ENCODE measurements at places on chromosomes 6 and 20. TPM values are rescaled to one million over a fixed set of nuclear protein-coding genes. Genes with fewer than 3 reads are reported as not detected.

The RHAG gene
- total RNA-seq = 0.23 TPM

The SLC26A8 gene
- not detected for total RNA-seq

The NNAT gene
- not detected for total RNA-seq

The COL19A1 gene
- total RNA-seq = not detected

The KIF25 gene
- 0.44 TPM for total RNA-seq

The HSPA12B gene
- total RNA-seq = 0.21 TPM

DNA sequence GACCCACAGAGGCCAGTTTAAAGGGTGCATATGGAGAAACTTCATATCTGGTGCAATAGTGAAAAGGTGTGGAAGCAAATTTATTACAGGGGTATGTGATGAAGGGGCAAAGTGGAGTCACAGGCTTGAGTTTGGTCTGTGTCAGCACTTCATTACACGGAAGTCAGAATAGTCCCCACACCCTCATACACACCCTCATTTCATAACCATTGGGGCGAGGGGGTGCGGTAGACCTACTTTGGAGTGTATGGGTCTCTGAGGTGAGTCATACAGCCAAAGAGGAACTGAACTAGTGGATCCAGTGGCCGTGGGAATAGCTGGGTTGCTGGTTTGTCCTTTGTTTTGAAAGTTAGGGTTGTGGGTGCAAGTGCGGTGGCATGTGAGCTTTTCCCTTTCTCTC is 3.3 kb downstream of the TM9SF4 start:
- H3K36me3 ChIP-seq = no peaks in the 10 kb centered on the region
- no peak overlapping the region for H3K4me3 ChIP-seq
- no peaks in the 10 kb centered on the region for H3K27me3 ChIP-seq

GRCh38 chr6:26087284-26088115 is at the start of gene HFE:
Gene HFE, plus strand, starts transcription at chr6:26087429. Its CDS starts 12 bp downstream, at chr6:26087441.
- H3K4me3 ChIP-seq = peak within 1 kb of the TSS; percentile 61
- H3K27ac ChIP-seq = peak within 1 kb of the TSS; percentile 96
- H3K27me3 ChIP-seq = no peaks in the 10 kb centered on the region
- H3K36me3 ChIP-seq = no peaks in the 10 kb centered on the region
- H3K4me1 ChIP-seq = peaks cover 17% of the 10 kb centered on the region
- no peak for DNase-seq

DNA sequence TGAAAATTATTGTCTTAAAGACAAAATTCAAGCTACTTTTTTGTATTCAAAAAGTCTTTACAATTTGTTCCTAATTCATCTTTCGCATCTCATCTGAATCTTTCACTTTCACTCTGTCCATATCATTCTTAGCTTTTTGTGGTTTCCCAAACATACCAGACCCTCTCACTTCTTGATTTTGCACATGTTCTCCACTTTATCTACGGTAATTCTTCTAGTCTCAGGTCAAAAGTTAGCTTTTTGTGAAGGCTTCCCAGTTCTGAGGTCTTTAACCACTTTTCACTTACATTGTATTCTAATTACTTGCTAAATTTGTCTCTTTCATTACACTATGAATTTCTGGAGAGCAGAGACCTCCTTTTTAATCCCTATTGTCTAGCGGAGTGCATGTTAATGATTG is 34.6 kb upstream of the EPHA7 start:
- no peaks in the 10 kb centered on the region for H3K27me3 ChIP-seq
- H3K4me3 ChIP-seq = no peak overlapping the region
- DNase-seq = no peak

DNA sequence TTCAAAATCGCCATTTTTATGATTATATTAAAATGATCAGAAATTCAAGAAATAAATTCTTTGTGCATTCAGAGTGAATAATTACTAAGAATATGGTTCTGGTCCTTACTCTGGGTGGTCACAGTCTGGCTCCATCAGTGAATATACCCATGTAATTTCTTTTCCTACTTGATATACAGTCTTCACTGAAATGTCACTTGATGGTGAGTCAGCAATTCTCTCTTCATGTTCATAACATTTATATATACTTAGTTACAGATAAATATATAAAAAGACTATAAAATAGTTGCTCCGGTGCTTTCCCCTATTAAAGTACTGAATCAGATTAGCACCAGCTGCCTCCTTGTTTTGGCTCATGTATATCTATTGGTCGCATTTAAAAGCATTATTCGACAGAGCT is 56.4 kb upstream of the MTRF1L start:
- no peaks in the 10 kb centered on the region for H3K27me3 ChIP-seq
- H3K4me1 ChIP-seq = no peaks in the 10 kb centered on the region
- H3K27ac ChIP-seq = no peak overlapping the region
- no peaks in the 10 kb centered on the region for H3K36me3 ChIP-seq

DNA sequence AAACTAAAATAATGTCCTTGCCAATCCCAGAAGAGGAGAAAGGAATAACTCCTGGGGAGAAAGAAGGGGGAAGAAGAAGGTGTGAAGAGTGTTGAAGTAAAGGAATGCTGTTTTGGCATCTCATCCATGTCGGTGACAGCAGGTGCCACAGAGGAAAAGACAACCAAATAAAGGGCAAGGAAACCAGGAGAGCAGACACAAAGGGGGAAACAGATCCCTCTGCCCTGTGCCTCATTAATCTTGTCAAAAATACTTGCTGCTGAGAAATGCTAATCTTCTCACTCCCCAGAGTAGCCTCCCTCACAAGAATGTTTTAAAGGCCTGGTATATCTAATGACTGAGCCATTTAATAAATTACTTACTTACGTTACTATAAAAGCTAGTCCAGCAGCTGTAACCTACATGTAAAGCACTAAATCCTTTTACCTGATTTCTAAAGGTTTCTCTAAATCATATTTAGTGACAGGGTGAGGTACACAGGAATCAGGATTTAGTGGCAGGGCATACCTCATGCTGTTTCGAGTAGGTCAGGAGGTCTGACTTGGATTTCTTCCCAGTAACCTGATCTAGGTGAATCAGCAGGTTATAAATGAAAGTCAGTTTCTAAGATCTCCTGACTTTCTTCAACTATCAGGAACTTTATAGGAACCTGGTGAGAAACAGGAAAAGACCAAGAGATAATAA is 377.1 kb downstream of the CENPW start:
- DNase-seq = no peak
- no peaks in the 10 kb centered on the region for H3K36me3 ChIP-seq
- H3K4me1 ChIP-seq = no peaks in the 10 kb centered on the region
- no peak overlapping the region for H3K4me3 ChIP-seq
- no peak overlapping the region for H3K27ac ChIP-seq

- no peaks in the 10 kb centered on the region for H3K27me3 ChIP-seq
- DNase-seq = no peak
- H3K27ac ChIP-seq = no peak overlapping the region
- no peak overlapping the region for H3K4me3 ChIP-seq
Observed at GRCh38 chr6:133724726-133725125, 164.2 kb upstream of the TCF21 start.

GRCh38 chr20:19750907-19751636 is 7.0 kb upstream of the RIN2 start:
- H3K4me3 ChIP-seq = no peak overlapping the region
- H3K27ac ChIP-seq = no peak overlapping the region
- no peak for DNase-seq

GRCh38 chr20:46333161-46333991 is 25.1 kb upstream of the CDH22 start:
- H3K36me3 ChIP-seq = no peaks in the 10 kb centered on the region

DNA sequence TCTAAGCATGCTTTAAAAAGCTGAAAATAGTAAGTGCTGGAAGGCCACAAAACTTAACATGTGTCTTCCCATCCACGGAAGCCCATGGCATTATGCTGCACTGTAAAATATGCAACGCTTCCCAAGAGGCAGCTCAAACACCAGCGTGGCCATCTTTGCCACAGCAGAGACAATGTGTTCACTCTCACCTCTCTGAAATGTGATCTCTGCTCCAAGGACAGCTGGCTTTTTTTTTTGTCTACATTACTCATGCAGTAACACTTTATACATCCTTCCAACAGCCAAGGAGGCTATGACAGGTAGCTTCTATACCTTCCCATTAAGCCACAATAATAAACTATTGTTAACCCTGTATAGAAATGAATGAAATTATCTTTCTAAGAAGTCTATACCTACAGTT is 49.2 kb downstream of the BLOC1S5 start:
- no peaks in the 10 kb centered on the region for H3K36me3 ChIP-seq
- no peak overlapping the region for H3K4me3 ChIP-seq
- H3K4me1 ChIP-seq = no peaks in the 10 kb centered on the region

DNA sequence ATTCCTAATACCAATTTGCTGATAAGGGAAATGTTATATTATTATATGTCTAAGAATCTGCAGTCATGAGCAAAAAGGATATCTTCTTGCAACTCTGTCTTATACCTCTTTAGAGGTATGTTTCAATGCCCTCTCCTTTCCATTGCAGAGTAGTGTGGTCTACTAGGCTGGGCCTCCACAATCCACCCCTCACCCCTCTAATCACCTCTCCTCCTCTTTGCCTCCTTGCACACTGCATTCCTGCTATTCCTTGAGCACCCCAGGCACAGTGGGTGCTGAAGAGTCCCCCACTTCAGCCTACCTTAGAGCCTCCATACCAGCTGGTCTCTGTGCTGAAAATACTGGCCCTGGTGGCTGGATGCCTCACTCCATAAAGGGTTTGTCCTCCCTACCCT is 26.9 kb downstream of the ARMC2 start:
- no peaks in the 10 kb centered on the region for H3K4me1 ChIP-seq
- no peak for DNase-seq
- H3K36me3 ChIP-seq = no peaks in the 10 kb centered on the region
- no peak overlapping the region for H3K4me3 ChIP-seq
- H3K27ac ChIP-seq = no peak overlapping the region
- no peaks in the 10 kb centered on the region for H3K27me3 ChIP-seq

- H3K4me3 ChIP-seq = no peak overlapping the region
- no peak overlapping the region for H3K27ac ChIP-seq
- DNase-seq = no peak
Observed at GRCh38 chr6:53937461-53937860, 142.7 kb downstream of the LRRC1 start.

DNA sequence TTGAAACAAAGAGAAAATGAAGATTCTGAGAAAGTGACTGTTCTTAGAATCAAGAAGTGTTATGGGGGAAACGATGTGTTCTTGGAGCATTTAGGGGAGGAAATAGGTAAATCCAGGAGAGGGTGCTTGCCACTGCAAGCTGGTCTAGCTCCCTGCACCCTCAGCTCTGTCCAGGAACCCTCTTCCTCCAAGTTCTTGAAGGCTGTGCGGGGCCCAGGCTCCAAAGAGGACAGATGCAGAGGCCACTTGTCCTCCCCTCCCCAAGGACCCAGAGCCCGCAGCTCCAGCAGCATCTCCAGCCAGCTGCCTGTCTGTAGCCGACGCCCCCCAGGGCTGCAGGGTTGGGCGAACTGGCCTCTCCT is 87.9 kb downstream of the CDC5L start:
- H3K27ac ChIP-seq = no peak overlapping the region
- no peaks in the 10 kb centered on the region for H3K36me3 ChIP-seq
- no peak overlapping the region for H3K4me3 ChIP-seq
- no peak for DNase-seq
- no peaks in the 10 kb centered on the region for H3K4me1 ChIP-seq

DNA sequence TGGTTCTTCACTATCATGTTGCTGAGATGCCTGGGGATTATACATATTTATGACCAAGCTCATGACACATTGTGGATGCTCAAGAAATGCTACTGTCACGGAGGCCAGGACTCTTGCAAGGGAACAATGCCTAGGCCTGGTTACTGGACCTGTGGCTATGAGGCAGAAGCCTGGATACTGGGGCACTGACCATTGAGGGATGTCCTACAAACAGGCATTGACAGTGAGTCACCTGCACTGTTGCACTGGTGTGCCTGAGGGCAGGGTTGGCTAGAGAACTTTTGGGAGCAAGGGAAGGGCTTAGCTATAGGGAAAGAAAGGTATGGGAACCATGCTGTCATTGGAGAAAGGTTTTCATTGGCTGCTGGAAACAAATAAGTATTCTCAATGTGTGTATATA is 313.1 kb upstream of the SUPT3H start:
- no peak overlapping the region for H3K4me3 ChIP-seq
- no peak overlapping the region for H3K27ac ChIP-seq
- DNase-seq = no peak
- H3K27me3 ChIP-seq = no peaks in the 10 kb centered on the region
